ENCODE measurements at places on chromosomes 3 and 15.

DNA sequence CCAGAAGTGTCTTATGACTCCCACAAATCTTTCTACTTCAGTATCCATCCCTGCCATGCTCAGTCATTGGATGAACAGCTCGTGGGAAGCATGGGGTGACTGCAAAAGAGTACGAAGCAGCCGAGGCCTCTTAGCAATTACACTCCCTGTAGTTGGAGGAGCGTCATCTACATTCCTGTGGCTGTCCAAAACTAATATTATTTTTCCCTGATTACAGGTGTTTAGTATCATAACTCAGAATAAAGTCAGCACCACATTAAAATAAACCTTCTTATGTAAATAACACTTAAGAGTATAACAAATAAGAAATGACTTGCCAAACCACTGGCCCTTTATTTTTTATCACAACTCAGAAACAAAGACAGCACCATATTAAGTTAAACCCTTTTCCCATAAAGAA lies 141.5 kb downstream of the PLOD2 start:
- DNase-seq = no peak

DNA sequence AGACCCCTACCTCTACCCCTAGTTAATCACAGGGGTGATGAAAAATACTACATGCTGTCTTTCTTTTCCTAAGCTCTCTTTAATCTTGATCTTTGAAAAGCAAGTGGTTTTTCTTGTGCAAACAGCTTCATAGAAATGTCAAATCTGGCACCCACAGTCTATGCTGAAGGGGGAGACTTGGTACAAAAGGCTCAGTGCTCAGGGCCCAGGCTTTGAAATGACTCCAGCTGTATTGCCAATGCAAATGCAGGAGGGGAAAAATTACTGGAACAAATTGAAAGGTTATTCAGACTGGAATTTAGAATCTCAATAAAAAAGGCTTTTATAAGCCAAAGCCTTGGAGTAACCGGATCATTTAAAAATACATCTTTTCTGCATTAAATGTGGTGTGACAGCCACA lies 223.9 kb downstream of the LRTM1 start:
- DNase-seq = no peak

- no peak for DNase-seq
Measured at GRCh38 chr3:107227091-107227490, 150.1 kb upstream of the CCDC54 start.

DNA sequence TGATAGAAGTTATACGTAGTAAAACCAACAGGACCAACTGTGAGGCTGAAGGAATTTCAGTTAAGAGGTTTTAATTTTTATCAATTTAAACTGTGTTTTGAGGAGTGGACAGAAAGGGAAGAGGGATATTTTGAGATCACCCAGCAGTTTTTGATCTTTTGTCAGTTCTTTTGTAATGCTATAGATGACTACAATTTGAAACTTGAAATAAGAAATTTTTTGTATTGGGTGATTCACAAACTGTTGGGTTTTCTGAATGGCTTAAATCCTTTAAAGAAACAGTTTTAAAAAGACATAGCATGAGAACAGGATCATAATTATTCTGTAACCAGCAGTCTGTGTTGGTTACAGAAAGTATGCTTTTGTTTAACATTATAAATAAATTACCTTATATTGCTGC lies 67.4 kb downstream of the TCF12 start:
- no peak for DNase-seq

- DNase-seq = no peak
Measured at GRCh38 chr3:98581474-98581873, 11.9 kb downstream of the CPOX start.

- no peak for DNase-seq
Measured at GRCh38 chr3:141275032-141275422, 43.4 kb downstream of the PXYLP1 start.

GRCh38 chr15:63967616-63968015 lies 78.7 kb downstream of the DAPK2 start:
- no peak for DNase-seq

DNA sequence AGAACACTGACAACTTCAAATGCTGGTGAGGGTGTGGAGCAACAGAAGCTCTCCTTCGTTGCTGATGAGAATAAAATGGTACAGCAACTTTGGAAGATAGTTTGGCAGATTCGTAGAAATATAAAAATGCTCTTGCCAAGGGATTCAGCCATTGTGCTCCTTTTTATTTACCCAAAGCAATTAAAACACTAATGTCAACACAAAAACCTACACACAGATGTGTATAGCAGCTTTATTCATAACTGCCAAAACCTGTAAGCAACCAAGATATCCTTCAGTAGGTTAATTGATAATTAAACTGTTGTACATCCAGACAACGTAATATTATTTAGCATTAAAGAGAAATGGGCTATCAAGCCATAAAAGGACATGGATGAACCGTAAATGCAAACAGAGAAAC lies 37.8 kb upstream of the LSAMP start:
- DNase-seq = no peak

- DNase-seq = no peak
Measured at GRCh38 chr15:92608866-92609700, 46.5 kb downstream of the FAM174B start.

All from stimulated activated CD8-positive, alpha-beta memory T cell treated with anti-CD3 and anti-CD28 coated beads, Interleukin-7, amount 100 ng/mL, for 24 hours (primary cell).